ENCODE measurements at places on chromosomes 4 and X.

DNA sequence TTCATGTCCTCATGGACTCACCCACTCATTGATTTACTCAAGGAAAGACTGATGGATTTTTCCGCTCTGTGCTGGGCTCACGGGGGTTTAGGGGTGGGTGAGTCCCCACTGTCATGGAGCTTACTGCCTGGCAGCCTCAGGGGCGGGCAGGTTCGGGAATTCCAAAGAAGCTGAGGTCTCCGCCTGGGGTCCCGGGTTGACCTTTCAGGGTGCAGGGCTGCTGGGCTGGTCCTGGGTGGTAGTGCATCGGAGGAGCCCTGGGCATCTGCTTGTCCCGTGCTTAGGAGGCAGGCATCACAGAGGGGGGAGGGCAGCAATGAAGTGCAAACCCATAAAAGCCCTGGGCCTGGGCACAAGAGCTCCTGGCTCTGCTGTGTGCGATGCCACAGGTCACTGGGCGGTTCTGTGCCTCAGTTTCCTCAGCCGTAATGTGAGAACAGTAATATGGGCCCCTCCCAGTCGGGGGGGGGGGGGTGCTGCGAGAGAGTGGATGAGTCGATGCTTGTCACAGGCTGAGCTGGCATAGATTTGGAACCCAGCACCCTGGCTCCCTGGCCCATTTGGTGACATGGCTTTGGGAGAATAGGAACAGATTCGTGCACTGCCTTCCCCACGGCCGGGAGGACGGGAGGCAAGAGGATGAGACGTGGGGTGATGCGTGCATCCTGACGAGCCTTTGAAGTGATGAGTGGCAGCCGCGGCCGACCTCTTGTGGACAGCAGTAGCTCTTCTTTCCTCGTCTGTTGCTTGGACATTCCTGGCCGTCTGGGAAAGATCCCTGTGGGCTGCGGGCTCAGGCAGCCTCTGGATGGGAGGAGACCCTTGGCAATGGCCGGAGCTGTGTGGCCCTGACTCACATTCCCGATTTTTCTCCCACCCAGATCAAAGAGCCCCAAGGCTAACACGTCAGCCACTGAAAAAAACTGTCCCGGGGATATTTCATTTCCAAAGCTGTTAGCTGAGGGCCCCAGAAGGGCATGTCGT, 42.0 kb downstream of the PSAPL1 start:
- DNase-seq: no peak

GRCh38 chr4:163610648-163611047, 116.2 kb downstream of the TMA16 start:
- no peak for DNase-seq

DNA sequence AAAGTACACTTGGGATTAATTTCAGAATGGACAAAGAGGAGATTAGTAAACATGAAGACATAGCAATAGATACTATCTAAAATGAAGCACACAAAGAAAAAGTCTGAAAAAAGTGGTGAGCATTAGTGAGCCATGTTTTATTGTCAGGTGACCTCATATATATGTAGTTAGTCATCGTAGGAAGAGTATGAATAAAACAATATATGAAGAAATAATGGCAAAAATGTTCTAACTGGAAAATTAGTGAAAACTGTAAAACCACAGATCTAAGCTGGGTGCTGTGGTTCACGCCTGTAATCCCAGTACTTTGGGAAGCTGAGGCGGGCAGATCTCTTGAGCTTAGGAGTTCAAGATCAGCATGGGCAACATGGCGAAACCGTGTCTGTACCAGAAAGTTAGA, 67.9 kb downstream of the RBPJ start:
- DNase-seq: no peak

GRCh38 chr4:14853176-14853943, 148.9 kb upstream of the CPEB2 start:
- no peak for DNase-seq

DNA sequence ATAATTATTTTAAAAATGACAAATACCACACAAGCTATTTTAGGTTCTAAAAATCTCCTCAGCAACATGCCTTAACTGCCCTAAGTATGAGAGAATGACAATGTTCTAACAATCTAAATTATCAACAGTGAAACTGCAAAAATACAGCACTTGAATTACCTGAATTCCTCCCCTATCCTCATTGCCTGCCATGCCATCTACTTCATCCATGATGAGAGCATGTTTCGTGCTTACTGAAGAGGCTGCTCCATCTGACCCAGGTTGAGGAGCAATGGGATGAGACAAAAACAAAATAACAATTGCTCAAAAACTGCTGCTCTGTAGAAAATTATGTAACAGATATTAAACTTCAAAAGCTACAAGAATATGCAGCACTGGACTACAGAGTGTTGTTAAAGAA, 63.3 kb downstream of the RFC1 start:
- no peak for DNase-seq

DNA sequence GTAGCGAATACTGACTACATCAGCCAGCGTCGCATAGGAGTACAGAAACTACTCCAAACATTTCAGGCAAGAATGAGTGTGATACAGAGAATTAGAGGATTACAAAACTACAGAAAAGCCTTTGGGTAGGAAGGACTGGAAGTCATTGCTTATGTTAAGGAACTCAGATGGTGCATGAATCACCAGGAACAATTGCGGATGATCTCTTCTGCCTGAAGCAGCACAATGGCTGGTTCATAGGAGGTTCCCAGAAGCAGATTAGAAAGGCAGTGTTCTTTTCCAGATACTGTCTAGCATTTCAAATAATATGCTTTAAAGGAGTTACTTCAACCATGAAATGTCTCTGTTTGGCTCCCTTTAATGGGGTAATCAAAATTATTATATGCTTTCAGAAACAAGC, 42.5 kb upstream of the MAP9 start:
- DNase-seq: no peak

- DNase-seq: no peak
These were observed 19.7 kb downstream of the ANTXR2 start for GRCh38 chr4:80053140-80053910.

- DNase-seq: peak; percentile 40
These were observed 4.5 kb downstream of the G6PD start for GRCh38 chrX:154541896-154542722.

GRCh38 chrX:39397561-39398199, 596.4 kb downstream of the MID1IP1 start:
- no peak for DNase-seq

DNA sequence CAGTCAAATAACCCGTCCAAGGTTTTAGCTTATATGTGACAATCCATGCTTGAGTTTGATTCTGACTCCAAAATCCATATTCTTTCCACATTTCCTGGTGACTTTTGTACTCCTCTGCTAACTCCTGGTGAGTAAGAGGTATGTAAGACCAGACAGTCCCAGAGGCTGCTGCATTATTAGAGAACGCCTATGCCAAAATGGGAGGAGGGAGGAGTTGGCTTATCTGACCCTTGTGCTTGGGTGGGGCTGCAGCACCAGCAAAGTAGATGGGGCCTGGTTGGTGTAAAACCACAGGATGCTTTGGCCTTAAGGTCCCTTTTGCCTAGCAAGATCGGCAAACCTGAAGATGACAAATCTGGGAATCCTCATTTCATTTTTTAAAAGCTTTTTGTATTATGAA, 9.1 kb upstream of the RNF212 start:
- no peak for DNase-seq

DNA sequence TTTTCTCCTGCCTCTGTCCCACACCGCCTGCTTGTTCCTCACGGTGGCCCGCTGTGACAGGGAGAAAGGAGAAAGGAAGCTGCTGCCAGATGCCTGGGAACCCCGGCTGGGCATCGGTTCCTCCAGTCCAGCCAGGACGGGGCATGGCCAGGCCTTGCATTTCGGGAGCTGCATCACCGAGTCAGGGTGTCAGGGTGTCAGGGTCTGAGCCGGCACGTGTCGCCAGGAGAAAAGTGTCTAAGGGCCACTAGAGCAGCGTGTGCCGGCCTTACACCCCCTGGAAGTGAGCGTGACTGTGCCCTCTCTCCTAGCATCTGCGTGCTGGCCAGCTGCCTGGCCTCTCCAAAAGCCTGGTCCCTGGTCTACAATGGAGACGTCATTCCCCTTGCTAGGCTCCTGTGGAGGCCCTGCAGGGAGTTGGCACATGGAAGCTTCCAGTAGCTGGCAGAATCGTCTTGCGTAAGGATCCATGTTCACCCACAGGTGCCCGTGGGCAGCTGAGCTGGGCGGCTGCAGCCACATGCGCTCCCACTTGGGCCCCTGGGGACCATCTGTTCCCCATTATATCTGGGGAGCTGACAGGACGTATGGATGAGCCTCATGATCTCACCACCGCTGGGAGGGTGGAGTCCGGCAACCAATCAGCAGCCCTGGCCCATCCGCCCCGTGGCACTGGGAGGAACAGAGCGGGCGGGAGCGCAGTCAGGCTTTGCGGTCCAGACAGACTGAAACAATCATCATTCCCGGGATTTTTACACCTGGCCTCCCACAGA, 39.9 kb upstream of the HMX1 start:
- DNase-seq: no peak

DNA sequence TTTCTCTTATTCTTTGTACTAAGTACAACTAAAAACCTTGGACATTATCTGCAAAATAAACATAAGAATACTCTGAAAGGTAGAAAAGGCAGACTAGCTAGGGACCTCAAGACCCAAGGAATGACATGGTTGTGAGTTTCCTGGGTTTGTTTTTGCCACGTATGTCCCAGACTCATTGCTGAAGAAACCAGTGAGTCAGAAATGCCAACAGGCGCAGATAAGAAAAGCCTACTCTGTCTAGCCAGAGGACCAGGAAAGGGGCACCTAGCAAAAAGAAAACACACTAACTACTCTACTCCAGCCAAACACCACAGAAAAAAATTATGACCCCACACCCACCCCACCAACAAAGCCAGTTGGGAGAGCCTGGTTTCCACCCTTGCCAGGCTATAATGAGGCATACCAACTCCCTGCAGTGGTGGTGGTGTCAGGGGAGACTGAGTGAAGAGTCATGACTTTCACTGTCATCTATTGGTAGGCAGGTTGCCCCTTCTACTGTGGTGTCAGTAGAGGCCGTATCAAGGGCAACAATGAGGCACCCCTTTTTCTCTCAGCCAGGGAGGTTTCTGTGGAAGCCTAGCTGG, 10.9 kb downstream of the MTMR1 start:
- DNase-seq: no peak

GRCh38 chr4:102338405-102338804, 6.9 kb downstream of the SLC39A8 start:
- DNase-seq: no peak

GRCh38 chrX:23003116-23003515, 3.4 kb downstream of the DDX53 start:
- DNase-seq: no peak

Data from activated CD4-positive, alpha-beta T cell treated with anti-CD3 and anti-CD28 coated beads, Interleukin-2, amount 50 U/mL, for 4 hours (primary cell).